ENCODE measurements at places on chromosomes 7 and 10. TPM values are rescaled to one million over a fixed set of nuclear protein-coding genes. Genes with fewer than 3 reads are reported as not detected.

- DNase-seq, result no peak
These were observed 19.5 kb upstream of the RHEB start for GRCh38 chr7:151539088-151539671.

The RADIL gene
- 3.4 TPM for total RNA-seq

GRCh38 chr10:28858646-28859045 is 181.3 kb downstream of the BAMBI start:
- no peak for DNase-seq

DNA sequence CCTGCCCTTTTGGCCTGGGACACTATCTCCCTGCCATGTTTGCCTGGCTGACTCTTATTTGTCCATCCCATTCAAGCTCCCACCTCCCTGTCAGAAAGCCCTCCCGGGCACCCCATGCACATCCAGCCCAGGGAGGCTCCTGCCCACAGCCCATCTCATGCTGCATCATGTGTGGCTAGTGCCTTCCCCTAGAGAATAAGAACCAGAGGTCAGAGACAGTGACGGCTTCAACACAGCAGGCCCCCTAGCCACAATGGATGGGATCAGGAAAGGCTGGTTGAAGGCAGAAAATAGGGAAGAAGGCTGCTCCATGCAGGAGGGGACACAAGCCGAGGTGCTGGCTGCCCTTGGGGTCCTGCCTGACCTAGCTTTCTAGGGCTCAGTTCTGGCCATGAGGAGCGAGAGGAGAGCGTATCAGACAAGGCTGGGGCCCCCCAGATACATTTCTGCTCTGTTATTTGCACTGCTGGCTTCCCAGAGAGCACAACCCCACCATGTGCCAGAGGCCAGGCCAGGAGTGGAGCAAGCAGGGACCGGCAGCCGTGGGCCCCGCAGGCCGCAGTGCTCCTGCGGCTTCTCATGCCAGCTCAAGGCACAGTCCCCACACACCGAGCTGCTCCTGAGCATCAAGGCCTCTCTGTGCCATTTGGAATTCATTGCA is 161.1 kb upstream of the ZMIZ1 start:
- no peak for DNase-seq

- DNase-seq, result peak; percentile 34
These were observed 6.5 kb upstream of the NANOS1 start for GRCh38 chr10:119022846-119023552.

DNA sequence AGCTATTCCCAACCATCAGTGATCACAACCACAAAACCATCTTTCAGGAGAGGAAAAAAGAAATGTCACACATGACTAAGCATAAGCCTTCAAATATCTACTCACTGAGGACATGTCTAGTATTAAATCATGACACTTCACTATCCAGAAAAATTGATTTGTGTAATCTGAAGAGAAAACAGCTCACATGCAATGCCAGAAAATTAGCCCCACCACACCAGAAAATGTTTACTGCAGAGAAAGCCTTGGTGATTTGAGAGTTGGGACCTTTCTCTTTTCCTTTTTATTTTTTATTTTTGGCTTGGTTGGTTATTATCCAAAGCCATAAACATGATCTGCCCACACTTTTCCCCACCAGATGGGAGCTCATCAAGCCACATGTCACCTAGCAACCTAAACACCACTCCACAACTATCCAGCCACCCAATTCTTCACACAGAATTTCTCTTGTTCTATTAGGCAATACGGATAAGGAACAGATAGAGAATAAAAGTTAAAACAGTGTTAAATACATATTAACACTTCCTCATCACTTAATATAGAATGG is 3.1 kb downstream of the PARD3 start:
- DNase-seq, result no peak
